ENCODE measurements at places on chromosomes 1 and 21.

DNA sequence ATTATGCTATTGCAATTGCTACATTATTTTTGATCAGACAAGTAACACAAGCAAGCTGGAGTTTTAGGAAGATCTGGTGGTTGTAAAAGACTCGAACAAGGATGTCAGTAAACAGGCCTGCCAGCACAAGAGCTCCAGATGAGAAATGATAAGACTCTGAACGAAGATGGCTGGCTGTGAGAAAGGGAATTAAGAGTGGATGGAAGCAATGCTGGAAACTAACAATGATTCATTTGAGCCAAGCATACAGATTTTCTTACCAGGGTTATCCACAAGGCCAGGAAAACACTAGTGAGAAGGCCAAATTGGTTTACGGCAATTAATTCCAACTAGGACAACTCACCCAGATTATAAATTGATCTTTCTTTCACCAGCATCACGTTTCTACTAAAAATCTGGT, 54.2 kb downstream of the NRIP1 start:
- no peak for DNase-seq

GRCh38 chr21:31750843-31751242, 18.9 kb upstream of the SCAF4 start:
- no peak for DNase-seq

GRCh38 chr1:210565306-210565705, 236.6 kb downstream of the HHAT start:
- DNase-seq, result no peak

DNA sequence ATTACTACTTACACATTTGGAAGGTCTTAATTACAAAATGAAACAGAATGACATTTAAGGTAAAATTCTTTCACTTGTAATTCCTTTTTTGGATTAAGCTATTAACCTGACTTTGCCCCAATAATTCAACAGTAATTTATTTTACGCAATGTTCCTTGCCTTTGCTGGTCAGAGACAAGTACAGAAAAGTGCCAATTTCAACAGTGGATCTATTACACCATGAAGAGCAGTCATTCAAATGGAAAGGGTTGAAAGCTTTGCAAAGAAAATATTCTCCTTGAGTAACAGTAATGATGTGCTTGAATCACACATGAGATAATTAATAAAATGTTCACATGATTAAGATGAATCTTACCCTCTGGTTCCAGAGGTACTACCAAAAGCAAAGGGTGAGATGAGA, 84.7 kb downstream of the APP start:
- DNase-seq, result no peak

DNA sequence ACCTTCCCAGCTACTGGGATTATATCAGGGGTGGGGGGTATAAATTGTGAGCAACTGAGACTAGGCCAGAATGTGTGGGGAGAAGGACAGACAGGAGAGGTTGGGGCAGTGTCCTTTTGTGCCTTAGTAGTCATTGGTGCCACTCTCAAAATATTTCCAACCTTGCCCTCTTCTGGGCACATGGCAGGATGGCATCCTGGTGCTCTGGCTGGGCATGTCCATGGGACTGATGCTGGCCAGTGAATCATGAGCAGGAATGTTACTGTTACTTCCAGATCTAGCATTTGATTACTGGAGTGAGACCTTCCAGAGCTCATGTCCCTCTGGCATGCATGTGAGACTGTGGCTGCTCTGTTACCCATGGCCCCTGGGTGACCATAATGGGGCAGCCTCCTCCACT, 151.2 kb downstream of the MATN1 start:
- no peak for DNase-seq

DNA sequence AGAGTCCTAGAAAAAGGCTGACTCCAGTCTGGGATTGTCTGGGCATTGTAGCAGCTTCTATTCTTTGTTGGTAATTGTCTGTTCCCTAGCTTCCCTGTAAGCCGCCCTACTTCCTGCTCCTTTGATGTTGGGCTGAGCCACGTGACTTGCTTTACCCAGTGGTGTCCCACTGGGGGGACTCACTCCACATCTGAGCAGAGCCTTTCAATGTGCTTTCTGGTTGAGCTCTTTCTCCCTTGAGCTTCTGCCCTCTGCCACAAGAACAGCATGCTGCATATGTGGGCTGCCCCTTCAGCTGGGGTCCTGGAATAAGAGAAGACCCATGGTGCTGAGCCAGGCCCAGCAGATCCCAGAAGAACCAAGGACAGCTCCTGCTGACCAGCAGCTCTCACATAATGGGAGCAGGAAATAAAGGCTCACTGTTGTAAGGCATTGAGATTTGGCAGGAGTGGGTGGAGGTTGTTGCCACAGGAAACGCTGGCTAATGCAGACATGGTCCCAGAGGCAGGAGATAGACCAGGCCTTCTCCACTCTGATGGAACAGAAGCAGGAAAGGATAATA, 276.3 kb upstream of the GJB5 start:
- DNase-seq, result no peak
